IgD-negative memory B cell (primary cell): ENCODE measurements at places on chromosomes 11 and 22. TPM values are rescaled to one million over a fixed set of nuclear protein-coding genes. Genes with fewer than 3 reads are reported as not detected.

The DNAJB7 gene
- polyA plus RNA-seq = 0.09 TPM

The SDHAF2 gene
- polyA plus RNA-seq = 86.0 TPM

The CARNS1 gene
- 2.4 TPM for polyA plus RNA-seq

The MIAT gene
- 0.93 TPM for polyA plus RNA-seq

The XPNPEP3 gene
- 11.9 TPM for polyA plus RNA-seq

The BDNF gene
- polyA plus RNA-seq = not detected

The APOA1 gene
- polyA plus RNA-seq = not detected

The HBB gene
- polyA plus RNA-seq = 60.1 TPM

The MRGPRF gene
- polyA plus RNA-seq = not detected

The TENM4 gene
- polyA plus RNA-seq = not detected

The GNAZ gene
- 2.0 TPM for polyA plus RNA-seq

The MICALL1 gene
- 4.7 TPM for polyA plus RNA-seq

The P4HA3 gene
- not detected for polyA plus RNA-seq
